ENCODE measurements at places on chromosomes 13 and 19.
A peak's percentile ranks its signal among the peaks of the same experiment; 100 is the strongest.

- no peak for DNase-seq
Measured at GRCh38 chr13:98798849-98799645, 46.6 kb upstream of the SLC15A1 start.

DNA sequence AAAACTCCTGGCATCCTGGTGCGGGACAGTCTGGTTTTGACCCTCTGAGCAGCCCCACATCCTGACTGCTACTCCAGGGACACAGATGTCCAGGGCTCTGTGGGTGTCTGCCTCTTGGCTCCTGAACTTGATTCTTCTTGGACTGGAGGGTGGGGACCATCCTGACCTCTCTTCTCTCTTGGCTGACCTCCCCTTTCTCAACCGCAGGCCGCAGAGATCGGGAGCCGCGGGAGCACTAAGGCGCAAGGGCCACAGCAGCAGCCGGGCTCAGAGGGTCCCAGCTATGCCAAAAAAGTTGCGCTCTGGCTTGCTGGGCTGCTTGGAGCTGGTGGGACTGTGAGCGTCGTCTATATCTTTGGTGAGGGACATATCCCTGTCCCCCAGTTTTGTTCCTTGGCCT is 1.0 kb downstream of the TIMM50 start:
- DNase-seq = no peak

- peak; percentile 60 for DNase-seq
Measured at GRCh38 chr19:39502640-39503417, 4.1 kb downstream of the DLL3 start.

- no peak for DNase-seq
Measured at GRCh38 chr13:95113601-95114000, 187.7 kb downstream of the ABCC4 start.

DNA sequence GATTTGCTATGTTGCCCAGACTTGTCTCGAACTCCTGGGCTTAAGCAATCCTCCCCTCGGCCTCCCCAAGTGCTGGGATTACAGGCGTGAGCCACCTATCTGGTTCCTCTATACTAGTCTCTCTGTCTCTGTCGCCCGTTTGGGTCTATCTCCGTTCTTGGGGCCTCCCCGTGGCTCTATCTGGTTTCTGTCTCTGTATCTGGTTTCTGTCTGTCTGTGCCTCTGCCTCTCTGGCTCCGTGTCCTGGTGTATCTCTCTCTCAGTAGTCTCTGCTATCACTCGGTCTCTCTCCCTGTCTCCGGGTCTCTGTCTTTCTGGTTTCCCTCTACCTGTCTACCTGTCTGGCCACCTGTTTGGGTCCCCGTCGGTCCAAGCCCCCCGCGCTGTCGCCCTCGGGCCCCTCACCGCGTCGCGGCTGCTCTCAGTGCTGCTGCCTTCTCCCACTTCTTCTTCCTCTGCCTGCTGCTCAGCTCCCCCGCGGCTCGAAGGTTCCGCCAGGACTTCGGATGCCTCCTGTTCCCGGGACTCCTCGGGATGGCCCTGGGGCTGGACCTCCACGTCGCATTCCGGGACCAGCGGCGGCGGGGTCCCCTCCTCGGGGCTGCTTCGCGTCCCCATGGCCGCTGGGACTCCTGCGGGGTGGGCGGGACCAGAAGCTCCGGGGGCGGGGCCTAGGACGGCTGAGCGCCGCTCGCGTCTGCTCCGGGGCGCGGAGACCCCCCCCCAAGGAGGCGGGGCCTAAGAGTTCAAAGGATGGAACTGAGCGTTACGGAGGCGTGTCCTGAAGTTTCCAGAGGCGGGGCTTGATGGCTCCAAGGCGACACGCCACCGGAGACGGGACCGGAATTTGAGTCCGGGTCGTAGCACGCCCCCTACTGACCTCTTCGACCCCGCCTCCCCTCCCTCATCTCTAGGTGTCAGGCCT is 783 bp downstream of the PHLDB3 start:
- peak; percentile 98 for DNase-seq

DNA sequence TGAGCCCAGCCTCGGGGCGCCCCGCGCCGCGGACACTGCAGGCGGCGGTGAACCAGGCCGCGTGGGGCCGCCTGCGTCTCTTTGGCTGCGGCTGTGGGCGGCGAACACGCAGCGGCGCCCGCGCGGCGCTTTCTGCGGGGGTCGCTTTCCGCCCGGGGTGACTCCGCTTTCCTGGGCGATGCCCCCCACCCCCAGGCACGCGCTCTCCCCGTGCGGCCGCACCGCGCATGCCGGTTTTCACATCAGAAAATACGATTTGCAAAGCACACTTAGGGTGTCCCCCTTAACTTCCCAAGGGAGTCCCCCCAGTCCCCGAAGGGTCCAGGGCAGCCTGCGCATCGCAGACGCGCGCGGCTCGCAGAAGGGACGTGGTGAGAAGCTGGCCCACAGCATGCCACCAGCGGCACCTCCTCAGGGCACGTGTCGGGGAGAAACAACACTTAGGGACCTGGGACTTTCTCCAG is 5.3 kb downstream of the F7 start:
- no peak for DNase-seq

- no peak for DNase-seq
Measured at GRCh38 chr19:19613506-19613905, 5.0 kb downstream of the PBX4 start.

DNA sequence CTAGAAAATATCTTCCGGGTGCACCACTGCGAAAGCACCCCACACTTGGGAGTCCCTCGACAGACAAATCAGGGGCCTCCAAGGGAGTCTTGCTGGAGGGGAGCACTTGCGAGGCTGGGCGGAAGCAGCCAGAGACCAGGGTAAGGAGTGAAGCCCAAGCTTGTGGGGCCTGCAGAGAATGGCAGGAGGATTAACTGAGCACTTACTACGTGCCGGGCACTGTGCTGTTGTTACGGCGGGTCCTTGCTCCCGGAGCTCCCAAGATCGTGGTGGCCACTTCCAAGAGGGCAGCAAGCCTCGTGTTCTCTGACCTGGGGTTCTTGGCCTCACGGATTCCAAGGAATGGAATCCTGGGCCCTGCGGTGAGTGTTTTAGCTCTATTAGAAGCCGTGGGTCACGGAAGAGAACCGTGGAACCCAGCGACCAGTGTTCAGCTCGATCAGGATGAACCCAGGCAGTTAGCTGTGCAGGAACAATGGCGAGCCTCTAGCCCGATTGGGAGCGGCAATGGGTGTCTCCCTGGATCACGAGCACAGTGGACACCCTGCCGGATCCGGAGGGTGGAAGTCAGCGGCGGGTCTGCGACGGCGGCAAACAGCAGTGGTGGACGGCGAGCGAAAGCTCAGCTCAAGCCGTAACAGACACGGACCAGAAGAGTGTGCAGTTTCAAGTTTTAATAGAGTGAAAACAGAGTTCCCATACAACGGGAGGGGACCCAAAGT is 9.6 kb downstream of the TTYH1 start:
- DNase-seq = no peak

- no peak for DNase-seq
Measured at GRCh38 chr13:100789968-100790367, 115.4 kb upstream of the TMTC4 start.

GRCh38 chr13:98415326-98416070 is 161.4 kb downstream of the STK24 start:
- DNase-seq = no peak

DNA sequence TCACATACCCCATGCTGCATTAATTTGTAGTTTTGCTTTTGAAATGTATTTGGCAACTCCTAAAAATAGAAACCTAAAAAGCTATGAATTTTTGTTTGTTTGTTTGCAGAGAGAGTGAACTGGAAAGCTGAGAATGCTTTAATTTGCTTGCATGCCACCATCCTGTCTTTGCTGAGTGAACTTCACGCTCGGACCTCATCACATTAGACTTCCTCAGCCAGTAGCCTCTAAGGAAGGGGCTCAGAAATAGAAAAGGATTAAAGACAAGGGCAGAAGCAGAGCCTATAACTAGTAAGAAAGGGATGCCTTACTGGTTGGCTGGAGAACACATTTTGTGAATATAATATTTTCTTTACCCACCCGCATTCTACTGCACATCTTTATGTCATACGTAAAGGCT is 275.1 kb downstream of the DCLK1 start:
- no peak for DNase-seq

- DNase-seq = no peak
Measured at GRCh38 chr13:50918567-50918966, 9.0 kb downstream of the RNASEH2B start.

DNA sequence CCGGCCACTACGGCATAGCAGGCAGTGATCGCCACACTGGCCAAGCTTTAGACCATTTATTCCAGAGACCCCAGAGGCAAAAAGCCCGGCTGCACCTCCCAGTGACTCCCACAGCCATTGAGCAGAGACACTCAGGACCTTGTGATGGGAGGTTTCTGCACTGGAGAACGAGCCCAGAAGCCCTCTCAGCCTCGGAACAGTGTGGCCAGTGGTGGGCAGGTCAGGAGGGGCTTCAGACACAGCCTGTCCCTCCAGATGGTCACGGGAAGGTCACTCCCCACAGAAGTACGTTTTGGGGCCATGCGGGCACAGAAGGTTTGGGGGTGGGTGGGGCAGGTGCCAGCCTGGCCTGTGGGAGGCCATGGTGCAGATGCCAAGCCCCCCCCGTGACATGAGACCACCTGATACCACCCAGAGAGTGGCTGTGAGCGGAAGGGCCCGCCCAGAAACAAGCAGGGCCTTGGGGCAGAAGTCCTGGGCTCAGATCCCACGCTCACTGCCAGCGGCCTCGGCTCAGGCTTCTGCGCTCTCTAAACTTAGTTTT is 599 bp upstream of the F10 start:
- no peak for DNase-seq

DNA sequence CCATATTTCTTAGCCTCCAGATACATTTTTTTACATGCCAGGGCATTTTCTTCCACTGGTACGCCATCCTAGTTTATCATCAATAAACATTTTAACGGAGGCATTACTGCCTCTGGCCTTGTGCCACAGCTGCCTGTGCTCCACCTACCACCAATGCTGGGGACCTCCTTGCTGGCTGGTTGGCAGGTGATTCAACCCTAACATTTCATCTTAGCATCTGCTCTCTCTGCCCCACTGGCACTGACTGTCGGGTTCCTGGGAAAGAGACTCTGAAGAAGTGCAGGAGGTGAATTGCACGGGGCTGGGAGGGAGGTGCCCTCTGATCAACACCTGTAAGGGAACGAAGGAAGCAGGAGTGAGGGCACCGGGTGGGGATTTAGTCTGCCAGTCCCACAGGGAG is 51.4 kb upstream of the KCTD15 start:
- no peak for DNase-seq

- no peak for DNase-seq
Measured at GRCh38 chr19:29491995-29492577, 33.7 kb upstream of the VSTM2B start.

DNA sequence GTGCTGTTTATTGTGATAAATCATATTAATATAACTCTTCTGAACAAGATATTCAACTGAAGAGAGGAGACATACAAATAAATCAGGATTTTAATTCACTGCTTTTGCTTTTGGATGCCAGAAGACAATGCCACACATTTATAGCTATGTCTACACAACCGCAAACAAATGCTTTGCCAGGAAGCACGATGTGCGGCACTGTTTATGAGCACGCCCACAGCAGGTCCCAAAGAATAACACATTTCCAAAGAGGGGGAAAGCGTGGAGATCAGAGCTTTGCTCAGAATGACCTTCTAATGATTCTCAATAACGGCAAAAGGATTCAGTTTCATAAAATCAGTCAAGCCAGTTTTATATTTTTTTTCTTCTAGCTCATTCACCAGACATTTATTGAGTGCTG is 16.7 kb downstream of the FAM216B start:
- no peak for DNase-seq

DNA sequence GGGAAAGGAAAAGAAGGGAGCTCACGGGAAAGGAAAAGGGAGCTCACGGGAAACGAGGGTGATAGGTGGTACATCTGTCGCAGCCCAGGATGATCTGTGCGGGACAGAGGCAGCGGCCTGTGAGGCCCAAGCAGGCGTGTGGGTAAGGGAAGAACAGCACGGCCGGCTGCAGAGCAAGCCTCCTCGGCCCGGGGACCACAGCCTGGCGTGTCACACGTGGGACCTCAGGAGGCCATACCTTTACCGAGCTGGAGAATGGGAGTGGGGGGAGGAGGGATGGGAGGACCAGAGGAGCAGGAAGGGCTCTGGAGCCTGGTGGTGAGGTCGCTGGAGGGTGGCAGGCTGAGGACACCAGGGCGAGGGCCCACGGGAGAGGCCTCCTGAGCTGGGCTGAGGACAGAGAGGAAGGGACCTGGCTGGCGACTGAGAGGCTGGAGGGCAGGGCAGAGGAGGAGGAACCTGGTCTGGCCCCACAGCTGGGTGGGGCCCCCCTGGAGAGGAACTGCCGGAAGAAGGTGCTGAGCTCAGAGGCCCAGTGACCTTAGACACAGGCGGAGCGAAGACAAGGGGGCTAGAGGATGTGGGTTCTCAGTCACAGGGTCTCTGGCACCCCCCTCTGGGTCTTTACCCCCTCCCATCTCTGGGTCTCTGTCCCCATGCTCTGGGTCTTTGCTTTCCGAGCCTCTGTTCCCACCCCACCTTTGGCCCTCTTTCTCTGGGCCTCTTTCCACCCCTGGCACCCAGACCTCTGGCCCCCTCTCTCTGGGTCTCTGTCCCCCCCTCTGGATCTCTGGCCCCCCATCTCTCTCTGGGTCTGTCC is 2.9 kb upstream of the FTL start:
- DNase-seq = peak; percentile 39

DNA sequence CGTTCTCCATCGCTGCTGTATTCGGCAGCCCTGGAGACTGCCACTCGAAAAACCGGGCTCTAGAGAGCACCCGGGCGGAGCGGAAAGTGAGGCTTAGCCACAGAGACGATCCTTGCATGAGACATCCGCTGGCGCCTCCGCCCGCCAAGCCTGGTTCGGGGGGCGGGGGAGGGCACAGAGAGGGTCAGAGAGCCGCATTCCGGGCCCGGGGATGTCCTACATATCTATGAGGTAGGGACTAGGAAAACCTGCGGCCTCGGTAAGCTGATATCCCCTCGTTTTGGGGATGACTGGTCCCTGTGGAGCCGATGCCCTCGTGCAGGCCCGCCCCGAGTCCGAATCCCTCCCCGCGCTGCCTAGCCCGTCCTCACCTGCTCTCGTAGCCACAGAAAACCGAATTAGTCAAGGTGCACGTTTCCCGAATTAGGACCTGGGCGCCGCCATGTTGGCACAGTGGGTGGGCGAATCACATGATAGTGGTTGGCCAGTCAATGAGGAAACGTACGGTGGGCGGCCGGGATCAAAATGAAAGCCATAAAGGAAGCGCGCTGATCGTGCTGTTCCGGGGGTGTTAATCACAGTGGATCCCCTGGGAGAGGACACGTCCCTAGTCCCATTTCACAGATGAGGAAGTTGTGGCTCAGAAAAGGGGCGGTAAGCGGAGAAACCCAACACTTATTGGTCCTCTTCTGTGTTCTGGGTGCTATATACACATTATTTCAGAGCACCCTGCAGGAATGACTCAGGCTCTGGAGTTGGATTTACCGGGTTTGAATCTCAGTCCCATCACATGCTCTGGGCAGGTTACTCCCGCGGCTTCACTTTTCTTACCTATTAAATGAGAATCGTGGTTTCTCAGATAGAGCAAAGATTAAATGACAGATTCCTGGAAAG is at the start of gene TRMT1:
Gene TRMT1 (minus strand): TSS at position 459 of the 894 bp plus-strand sequence. CDS start 341 bp downstream, at position 118.
- DNase-seq = peak; percentile 91

GRCh38 chr13:108656742-108657141 is 27.3 kb downstream of the MYO16 start:
- no peak for DNase-seq

DNA sequence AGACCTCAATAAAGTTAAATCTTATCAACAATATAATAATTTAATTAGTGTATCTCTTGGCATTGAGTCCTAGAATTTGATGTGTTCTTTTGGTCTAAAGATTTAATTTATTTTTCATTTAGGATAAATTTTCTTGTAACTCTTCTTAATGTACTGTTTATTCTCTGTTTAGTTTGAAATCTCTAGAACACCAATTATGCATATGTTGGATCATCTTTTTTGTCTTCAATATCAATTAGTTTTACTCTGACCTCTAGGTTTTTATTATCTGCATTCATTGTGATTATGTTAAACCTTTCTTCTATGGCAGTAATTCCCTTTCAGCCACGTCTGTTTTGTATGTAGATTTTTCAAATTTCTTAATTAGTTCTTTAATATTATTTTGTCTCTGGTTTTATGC is 93.8 kb upstream of the ARHGEF7 start:
- no peak for DNase-seq

Measured in stimulated activated CD4-positive, alpha-beta T cell treated with anti-CD3 and anti-CD28 coated beads, TNF-alpha, amount 100 ng/mL, for 48 hours (primary cell).